Adrenal gland (tissue), 19 donors: ENCODE measurements at places on chromosomes 13 and 19. TPM values are rescaled to one million over a fixed set of nuclear protein-coding genes. Genes with fewer than 3 reads are reported as not detected.
A peak's percentile ranks its signal among the peaks of the same experiment; 100 is the strongest.

Gene ZNF234
- 14.7 TPM for total RNA-seq

Gene ZNF541
- total RNA-seq, result 12.9 TPM

Gene FFAR1
- not detected for total RNA-seq

Gene DAND5
- 0.35 TPM for total RNA-seq

Gene SOHLH2
- 1.0 TPM for total RNA-seq

Gene HAUS8
- total RNA-seq, result 10.3 TPM

Gene ARL11
- total RNA-seq, result 2.2 TPM

Gene RFPL4AL1
- not detected for total RNA-seq

Gene B3GNT3
- total RNA-seq, result not detected

- no peak for DNase-seq
Observed at GRCh38 chr13:31049833-31050232, 111.9 kb downstream of the HSPH1 start.

- peak; percentile 93 for DNase-seq
Observed at GRCh38 chr19:18464646-18465045, 26.7 kb upstream of the ISYNA1 start.

DNA sequence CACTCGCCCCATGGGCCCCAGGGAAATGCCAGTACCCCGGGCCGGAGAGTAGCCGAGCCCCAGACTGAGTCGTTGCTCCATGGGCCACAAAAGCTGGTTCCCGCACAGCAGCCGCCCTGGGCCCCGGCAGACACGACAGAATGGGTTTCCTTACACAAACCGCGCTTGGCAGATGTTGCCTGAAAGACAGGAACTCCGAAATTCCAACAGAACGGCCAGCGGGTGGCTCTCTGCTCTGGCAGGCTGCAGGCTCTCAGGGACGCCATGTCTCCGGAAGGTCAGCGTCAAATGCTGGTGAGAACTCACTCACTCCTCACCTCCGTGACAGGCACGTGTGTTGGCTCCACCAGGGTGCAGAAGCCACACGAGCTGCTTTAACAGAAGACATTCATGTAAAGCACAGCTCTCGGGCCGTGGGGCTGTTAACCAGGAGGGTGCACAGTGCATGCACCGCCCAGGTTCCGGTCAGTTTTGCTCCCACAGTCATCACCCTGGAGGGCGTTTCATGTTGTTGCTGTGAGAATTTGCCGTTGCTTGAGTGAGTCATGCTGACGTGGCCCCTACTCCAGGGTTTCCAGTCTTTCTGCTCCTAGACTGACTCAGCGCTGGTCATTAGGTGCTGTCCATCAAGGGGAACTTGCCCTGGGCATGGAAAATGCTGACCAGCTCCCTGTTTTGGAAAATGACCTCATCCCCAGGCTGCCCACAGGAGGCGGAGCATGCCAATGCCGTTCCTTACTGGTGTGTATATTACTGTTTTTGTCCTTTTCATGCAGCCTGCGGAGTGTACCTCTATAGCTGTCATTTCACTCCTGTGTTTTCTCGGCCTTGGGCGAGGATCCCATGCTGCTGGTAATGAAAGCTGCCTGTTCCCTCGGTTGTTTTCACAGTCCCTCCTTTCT is 44.8 kb downstream of the ANKRD10 start:
- DNase-seq, result peak; percentile 99

GRCh38 chr13:40429706-40430545 is 236.5 kb downstream of the FOXO1 start:
- DNase-seq, result no peak

DNA sequence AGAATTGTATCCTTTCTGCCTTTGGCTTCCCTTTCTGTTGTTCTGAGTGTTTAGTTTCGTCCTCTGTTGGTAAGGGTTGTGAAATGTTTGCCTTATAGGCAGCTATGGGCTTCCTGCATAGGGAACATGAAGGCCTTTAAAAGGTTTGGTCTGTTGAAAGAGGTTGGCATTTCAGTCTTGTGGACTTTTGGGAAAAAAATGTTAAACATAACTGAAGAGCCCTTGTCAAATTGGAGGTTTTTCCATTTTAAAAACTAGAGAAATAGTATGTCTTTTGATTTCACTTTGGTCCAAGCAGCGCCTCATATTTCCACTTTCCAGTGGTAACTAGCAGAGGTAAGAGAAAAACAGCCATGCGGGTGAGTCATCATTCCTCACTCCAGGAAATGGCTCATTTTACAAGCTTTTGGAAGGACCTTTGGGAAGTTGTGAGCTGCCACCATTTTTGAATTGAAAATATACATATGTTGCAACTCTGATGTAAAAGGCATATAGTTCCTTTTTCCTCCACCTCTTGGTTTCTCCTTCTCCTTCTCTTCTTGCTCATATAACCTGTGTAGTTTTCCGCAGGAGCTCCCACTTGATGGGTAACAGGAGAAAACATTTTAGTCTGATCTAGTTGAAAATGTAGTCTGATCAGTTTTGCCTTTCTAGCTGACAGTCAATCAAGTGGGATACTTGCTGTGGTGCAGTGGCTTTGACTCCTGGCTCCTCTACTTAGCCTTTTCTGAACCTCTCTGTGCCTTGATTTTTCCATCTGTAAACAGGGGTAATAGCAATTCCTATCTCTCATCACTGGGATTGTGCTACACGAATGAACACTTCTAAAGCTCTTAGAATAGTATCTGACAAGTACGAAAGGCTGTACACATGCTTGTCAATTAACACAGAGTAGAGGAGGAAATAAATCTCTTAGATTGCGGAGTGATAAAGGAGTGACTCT is 23.0 kb downstream of the GPC6 start:
- no peak for DNase-seq

- no peak for DNase-seq
Observed at GRCh38 chr19:23263870-23264590, 13.8 kb upstream of the ZNF724 start.

GRCh38 chr13:24203811-24204210 is 43.3 kb downstream of the SPATA13 start:
- DNase-seq, result no peak

- peak; percentile 98 for DNase-seq
Observed at GRCh38 chr19:32674931-32675719, at the start of gene ANKRD27. ANKRD27 (minus strand) TSS chr19:32675180; CDS start chr19:32659015, 16,165 bp downstream.

- DNase-seq, result no peak
Observed at GRCh38 chr13:106560821-106561220, 7.1 kb downstream of the ARGLU1 start.

- DNase-seq, result no peak
Observed at GRCh38 chr19:18594824-18595373, 6.3 kb downstream of the REX1BD start.

DNA sequence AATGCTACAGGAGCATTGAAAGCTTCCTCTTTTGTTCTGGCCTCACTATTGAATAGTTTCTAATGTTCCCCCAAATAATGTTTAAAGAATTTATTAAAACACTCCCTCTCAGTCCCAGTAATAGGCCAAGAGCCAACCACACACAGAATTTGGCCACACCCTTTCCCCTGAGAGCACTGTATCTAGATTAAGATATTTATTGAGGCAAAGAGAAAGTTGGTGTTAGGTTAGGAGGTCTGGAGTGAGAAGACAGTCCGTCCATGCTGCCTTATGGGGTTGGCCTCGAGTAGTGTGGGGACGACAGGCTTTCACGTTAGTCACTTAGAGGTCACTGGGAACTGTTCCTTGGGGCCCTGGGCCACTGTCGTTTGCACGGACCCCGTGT is 122.9 kb upstream of the RNF113B start:
- DNase-seq, result no peak

- peak; percentile 85 for DNase-seq
Observed at GRCh38 chr19:13053761-13054625, 48.7 kb downstream of the LYL1 start.

DNA sequence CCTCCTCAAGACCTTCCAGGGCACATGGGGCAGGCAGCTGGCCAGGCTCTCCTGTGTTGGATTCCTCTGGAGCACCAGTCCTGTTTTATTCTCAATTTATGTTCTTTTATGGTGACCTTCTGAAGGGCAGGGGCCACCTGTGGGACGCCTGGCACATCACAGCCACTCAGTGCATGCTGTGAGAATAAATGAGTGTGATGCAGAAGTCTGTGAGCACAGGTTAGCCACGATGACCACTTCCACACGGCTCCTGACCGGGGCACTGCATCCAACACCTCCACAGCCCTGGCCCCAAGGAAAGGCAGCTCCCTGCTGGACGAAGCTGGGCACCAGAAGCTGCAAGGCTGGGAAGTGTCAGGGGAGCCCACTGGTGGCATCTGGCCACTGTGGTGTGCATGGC is 122.8 kb downstream of the CRYL1 start:
- DNase-seq, result no peak

GRCh38 chr19:35195830-35196229 is 32.7 kb downstream of the FAM187B start:
- no peak for DNase-seq

DNA sequence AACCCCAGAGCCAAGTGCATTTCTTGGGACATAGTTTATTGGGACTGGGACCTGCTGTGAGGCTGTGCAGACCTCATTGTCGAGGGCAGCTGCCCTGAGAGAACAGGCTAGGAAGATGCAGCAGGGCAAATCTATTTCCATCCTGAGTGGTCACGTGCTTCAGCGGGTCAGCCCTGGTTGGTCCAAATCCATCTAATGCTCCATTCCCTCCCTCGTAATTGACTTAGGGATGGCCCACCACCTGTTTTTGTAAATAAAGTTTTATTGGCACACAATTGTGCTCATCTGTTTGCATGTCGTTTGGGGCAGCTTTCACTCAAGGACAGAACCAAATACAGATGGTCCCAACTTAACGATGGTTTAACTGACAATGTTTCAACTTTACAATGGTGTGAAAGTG is 75.5 kb upstream of the ADGRE5 start:
- DNase-seq, result no peak

DNA sequence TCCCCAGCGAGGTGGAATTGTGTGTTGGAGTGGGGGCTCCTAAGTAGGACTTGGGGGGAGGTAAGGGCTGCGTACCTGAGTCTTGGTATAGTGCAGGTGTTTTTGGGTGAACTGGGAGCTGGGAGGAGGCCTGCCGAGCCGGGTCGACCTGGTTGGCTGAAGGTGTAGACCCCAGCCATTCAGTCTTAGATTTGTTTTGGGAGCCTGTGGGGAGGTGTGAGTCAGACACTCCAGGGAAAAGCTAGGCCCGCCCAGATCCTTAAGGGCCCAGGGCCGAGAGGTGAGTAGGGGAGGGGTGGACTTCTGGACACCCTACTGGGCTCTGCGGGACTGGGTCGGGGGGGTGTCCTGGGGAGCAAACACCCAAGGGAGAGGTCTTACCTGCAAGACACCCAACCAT is 935 bp downstream of the CRB3 start:
- no peak for DNase-seq

DNA sequence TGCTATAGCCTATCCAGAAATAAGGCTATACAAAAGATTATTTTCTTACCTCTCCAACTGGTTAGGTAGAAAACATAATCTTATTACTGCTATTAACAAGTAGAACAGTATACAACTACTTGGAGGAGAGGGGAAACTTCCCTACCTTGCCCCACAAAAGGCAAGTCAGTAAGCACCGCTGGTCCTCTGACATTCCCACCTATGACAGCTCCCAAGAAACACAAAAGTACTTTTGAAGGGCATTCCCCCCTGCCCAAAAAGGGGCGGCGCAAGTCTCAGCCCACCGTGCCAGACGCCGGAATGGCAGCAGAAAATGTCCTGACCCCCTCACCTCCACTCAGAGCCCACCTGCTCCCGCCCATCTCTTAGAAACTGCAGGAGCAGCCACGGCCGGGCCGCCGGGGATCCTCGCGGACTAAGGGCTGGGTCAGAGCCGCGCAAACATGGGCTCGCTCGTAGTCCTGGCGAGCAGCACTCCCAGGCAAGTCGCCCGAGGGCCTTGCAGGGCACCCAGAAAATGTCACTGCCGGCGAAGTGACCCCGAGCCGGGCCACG is 437 bp downstream of the SUCLA2 start:
- DNase-seq, result peak; percentile 59

- DNase-seq, result no peak
Observed at GRCh38 chr13:19791953-19792537, 9.3 kb upstream of the PSPC1 start.

GRCh38 chr13:36475468-36475867 is 43.2 kb downstream of the CCNA1 start:
- no peak for DNase-seq

DNA sequence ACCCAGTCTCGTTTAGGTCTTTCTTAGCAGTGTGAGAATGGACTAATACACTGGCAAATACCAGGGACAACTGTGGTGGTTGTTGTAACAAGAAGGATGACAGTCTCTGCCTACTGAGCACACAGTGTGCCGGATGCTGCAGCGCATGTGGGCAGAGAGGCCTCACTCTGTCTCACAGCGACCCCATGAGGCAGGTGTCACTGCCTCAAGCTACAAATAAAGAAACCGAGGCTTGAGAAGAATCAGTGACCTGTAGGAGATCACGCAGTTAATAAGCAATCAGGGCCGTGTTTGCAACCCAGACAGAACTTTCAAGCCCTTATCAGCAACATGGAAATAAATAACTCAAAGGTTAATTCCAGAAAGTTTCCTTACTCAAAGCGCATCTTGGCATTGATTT is 40.5 kb upstream of the GAS6 start:
- DNase-seq, result no peak

DNA sequence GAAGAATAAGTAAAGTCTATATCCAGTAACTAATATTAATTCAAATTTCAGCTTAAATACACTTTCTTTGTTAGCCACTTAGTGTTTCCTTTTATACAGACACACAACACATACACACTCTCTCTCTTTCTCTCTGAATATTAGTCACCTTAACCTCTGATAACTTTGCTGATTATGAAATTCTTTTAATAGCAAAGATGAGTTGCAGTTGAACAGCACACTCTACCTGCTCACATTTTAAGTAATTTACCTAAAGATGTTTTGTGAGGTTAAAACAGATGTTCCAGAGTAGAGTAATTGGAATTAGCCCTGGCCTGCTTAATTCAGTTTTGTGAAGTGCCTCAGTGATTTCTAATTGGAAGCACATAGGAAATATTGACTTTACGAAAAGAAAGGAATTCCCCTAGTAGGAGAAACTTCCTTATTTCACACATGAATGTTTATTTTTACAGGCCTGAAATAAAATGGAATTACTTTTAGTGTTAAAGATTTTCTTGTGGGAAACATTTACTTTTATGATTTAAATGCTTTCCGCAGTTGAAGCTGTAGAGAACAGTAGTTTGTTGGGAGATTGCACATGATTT is 184.3 kb downstream of the MYO16 start:
- DNase-seq, result no peak

GRCh38 chr13:46526740-46527139 is 26.2 kb upstream of the LRCH1 start:
- DNase-seq, result no peak

DNA sequence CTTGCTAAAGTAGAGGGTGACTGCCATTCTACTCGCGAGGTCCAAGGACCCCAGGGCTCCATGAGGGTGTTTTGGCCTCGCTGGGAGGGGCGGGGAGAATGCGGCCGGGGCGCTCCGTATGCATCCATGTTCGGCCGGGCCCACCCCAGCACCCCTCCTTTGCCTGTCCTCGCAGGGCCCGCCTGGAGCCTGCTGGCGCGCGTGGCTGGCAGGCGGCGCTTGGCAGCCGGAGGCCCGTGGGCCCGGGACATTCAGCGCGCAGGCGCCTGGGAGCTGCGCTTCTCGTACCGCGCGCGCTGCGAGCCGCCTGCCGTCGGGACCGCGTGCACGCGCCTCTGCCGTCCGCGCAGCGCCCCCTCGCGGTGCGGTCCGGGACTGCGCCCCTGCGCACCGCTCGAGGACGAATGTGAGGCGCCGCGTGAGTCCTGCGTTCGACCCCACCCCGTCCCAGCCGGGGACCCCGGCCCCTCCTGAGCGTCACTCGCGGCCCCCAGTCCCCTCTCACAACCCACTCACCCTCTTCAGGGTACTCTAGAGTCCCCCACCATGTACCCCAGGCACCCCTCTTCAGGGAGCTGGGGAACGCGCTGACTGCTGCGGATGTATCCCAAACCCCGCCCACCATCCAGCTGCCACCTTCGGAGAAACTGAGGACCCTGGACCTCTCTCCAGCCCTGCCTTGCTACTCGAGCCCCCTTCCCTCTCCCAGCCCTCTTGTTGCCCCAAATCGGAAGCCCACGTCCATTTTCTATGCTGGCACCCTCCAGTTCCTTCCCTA is 4.1 kb downstream of the DLL3 start:
- peak; percentile 69 for DNase-seq
